ENCODE measurements at places on chromosomes 3 and 15.

GRCh38 chr3:36146404-36146803, 233.9 kb upstream of the STAC start:
- DNase-seq: no peak

DNA sequence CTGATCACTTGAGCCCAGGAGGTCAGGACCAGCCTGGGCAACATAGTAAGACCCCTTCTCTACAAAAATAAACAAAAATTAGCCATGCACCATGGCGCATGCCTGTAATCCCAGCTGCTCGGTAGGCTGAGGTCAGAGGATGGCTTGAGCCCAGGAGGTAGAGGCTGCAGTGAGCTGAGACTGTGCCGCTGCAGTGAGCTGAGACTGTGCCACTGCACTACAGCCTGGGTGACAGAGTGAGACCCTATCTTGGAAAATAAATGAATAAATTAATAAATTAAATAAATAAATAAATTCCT, 10.8 kb downstream of the SHISA5 start:
- no peak for DNase-seq

GRCh38 chr15:34038871-34039789, at the start of gene AVEN:
AVEN (minus strand) TSS chr15:34039204; CDS start chr15:34039046, 158 bp downstream.
- peak; percentile 62 for DNase-seq

- DNase-seq: peak; percentile 64
These were observed 260.3 kb upstream of the TPM1 start for GRCh38 chr15:62782071-62782841.

GRCh38 chr15:60462027-60462426, 16.9 kb downstream of the ICE2 start:
- no peak for DNase-seq

- DNase-seq: no peak
These were observed 27.0 kb upstream of the FSTL1 start for GRCh38 chr3:120477781-120478180.

DNA sequence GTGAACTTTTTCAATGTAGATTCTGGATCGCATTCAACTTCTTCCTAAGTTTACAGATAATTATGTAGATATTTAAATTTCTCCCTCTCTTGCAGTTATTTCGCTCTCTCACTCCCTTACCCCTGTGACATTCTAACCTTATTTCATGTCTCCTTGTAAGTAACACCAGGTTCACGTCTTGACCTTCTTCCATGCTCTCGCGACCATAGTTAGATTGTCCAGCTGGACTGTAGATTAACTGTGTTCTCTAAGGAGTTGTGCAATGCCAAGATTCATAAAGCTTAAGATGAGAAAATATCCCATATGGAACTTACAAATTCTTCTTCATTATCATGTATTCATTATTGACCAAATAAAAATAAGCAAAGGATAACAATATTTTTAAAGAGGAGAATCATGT, 430.5 kb downstream of the GABRG3 start:
- no peak for DNase-seq

DNA sequence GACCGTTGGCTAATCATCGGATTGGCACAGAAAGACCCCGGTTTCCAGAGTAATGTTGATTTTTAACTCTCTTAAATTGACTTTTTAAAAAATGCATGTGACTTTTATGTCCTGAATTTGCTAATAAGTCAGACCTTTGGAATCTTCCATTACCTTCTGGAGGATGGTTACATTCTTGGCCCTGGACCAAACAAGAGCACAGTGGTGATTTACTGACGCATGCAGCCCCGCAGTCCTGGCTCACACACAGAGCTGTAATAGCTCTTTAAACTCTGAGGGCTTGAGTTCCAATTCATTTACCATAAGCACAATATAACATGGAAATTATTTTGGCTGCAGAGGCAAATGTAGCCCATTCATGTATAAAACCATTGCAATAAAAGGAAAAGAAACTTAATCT, 25.1 kb downstream of the SOX14 start:
- no peak for DNase-seq

GRCh38 chr3:33006571-33007286, 55.3 kb downstream of the CCR4 start:
- no peak for DNase-seq

DNA sequence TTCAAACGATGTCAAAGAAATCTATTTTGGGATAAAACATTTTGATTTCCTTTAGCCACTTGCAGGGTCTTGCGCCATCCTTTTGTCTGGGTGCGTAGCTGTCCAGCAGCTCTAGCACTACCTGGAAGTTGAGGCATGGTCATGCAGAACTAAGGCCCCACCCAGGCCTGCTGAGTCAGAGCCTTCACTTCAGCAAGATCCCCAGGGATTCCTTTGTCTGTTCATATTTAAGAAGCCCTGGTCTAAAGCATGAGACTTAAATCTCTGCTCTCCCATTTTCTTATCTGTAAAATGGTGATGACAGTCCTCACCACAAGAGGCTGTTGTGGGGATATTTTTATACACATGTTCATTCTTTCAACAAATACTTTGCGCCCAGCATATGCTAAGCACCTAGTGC, 99.0 kb upstream of the CTDSPL start:
- no peak for DNase-seq

DNA sequence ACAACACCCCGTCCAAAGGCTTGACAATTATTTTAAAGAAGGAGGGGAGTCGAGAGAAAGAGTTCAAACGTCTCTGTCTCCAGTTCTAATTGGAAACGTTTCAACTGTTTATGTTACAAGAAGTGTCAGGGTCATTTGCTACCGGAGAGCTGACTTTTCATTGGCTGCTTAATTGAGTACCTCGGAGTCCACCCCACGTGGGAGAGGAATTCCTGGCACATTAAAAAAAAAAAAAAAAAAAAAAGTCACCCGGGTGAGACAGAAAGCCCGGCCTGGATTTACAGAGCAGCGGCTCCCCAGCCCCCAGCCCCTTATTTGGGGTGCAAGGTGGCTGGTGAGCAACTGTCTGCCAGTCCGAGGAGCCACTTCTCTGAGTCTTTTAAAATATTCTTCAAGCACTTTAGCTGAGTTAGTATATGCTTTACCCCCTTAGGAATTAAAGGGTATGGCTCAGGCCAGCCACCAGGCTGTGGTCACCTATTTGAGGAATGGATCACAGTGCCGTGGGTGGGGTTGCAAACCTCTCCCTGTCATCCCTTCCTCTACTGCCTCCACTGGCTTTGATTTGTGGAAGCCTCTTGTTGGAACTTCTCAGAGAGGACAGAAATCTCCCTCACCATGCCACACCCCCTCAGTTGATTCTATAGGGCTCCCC, 3.9 kb upstream of the TLE3 start:
- peak; percentile 67 for DNase-seq

DNA sequence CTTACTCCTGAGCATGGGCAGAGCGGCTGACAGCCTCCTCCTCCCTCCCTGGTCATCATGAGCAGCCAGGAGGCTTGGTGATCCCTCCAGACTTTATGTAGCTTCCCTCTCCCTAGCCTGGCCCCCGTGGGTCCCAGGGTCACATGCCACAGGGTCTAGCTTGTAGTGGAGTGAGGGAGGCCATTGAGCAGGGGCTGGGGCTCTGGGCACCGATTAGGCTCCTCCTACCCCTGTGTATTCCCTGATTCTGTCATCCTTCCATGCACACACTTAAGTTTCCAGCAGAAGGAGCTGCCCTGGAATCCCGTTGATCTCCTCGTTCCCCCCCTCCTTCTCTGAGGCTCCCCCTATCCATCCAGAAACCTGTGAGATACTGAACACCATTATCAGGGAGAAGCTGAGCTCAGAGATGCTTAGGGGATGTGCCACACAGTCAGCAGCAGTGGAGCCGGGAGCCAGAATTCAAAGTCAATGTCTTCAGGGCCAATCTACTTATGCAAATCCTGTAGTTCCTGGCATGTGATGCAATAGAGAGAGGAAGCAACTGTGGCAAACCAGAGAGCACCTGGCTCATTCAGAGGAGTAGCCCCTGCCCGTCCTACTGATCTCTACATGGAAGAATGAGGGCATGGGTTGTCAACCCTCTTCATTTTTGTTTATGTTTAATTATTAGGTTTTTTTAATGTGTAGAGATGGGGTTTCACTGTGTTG, 17.2 kb downstream of the CCDC33 start:
- no peak for DNase-seq

DNA sequence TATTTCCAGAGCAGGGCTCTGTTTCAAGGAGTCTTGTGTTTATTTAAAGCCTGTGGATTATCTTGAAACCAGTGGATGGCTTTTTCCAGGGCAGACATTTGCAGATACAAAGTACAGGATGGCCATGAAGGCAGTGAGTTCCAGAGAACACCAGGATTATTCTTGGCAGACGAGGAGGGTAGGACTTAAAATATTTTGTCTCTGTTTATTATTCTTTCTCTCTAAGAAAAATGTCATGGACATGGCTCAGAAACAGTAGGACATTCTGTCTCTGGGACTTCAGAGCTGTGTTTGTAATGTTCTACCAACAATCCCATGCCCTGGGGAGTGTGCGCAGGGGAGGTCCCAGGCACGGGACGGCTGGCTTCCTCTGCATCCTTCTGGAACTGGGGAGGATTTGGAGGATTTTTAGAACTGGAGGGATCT, 125.9 kb downstream of the ATP10A start:
- DNase-seq: no peak

GRCh38 chr15:59434481-59434880, 3.5 kb upstream of the FAM81A start:
- no peak for DNase-seq

- DNase-seq: peak; percentile 93
These were observed 52.2 kb downstream of the TP53BP1 start for GRCh38 chr15:43440721-43441281.

GRCh38 chr3:1883534-1883933, 215.1 kb upstream of the CNTN4 start:
- DNase-seq: no peak

GRCh38 chr15:57281321-57281720, 95.0 kb upstream of the CGNL1 start:
- no peak for DNase-seq

- DNase-seq: no peak
These were observed 336.7 kb downstream of the LRTM1 start for GRCh38 chr3:54591157-54591556.

DNA sequence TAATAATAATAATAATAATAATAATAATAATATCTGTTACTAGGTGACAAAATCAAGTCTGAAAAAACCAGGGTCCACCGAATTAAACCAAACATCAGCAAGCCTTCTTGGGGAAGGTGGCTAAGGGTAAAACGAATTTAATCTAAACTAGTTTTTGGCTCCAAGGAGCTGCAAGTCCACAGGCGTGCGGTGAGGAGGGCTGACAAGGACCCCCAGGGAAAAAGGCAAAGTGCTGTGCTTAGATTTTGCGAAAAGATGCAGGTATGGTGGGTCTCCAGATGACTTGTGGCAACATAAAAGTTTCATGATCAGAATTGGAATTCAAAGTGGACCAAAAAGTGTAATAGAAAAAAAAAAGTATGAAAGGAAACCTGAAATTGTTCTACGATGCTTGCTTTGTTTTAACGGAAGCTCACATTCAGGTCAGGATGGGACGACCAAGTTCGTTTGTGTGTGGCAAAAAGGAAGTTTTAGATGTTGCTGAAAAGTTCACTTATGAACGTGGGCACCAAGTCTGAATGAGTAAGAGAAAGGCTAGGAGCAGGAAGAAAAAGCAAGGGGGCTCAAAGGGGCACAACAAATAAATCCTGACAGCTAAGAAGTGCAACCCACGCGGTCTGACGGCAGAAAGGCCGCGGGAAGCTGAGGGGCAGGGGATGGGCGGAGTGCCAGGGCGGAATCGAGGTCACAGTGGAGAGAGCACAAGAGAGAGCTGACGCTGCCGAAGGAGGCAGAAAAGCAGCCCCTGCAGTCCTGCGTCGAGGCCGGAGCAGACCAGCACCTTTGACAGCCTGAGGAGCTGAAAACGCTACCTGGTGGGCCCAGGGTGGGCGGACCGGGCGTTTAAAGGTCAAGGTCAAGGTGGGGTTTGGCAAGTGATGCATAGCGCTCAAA, 1.1 kb downstream of the WDR82 start:
- DNase-seq: peak; percentile 71

DNA sequence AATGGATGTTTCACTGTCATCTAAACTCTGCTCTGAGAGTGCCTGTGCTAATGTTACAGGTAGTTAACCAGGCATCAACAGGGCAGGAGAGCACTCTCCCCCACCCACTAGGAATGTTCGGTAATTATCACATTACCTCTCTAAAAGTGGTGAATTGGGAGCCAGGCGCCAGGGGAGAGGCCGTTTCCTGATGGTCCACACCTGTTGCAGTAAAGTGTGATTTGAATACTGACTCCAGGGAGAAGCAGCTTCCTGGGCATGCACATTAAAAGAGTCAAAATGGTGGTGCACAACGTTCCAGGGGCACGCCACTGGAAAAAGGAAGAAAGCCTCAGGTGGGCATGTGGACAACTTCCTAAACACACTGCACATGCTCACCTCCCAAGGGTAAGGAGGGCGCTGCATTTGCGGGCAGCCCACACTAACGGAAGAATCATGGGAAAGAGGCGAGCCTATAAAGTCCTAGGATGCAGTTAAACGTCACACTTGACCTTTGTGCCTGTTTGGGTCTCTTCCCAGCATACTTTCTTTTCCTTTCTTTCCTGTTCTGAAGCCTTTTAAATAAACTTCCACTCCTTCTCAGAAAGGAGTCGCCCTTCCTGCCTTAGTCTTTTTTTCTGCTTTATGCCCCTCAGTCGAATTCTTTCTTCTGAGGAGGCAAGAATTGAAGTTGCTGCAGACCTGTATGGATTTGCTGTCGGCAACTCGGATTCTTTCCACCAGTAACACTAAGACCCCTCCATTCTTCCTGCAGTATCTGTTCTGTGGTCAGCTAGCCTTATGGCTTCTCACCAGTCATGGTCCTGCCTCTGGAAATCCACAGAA, 28.9 kb upstream of the GPD1L start:
- DNase-seq: no peak

GRCh38 chr3:176583956-176584355, 613.3 kb downstream of the TBL1XR1 start:
- no peak for DNase-seq

DNA sequence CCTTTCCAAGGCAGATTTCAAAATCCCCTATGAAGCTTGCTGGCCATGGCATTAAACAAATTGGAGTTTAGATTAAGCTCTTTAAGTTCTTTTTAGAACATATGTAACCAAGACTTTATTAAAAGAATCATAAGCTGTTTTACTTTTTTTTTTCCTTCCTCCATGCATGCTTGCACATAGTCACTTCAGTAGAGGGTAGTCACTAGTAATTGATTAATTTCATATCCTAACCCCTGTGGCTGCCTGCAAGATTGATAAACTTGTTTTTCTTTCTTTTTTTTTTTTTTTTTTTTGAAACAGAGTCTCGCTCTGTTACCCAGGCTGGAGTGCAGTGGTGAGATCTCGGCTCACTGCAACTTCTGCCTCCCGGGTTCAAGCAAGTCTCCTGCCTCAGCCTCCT, 33.3 kb upstream of the ZKSCAN7 start:
- no peak for DNase-seq

GRCh38 chr3:131047582-131047981, 20.9 kb downstream of the NEK11 start:
- DNase-seq: no peak

DNA sequence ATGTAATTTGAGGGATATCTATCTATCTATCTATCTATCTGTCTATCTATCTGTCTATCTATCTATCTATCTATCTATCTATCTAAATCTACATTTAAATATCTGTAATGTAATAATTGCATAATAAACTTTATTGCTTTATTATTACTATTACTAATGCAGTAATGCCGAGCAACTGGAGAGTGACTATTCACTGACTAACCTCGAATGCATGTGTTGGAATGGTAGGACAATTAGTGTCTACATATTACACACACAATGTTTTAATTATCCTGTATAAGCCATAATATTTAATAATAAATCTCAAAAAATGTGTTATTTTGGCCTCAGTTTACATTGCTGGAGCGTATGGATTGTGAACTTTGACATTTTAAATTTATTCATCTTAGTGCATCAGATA, 25.2 kb upstream of the CNTN3 start:
- no peak for DNase-seq
